Suppressor macrophage treated with lipopolysaccharide for 1 hour (primary cell): ENCODE measurements at places on chromosomes 1 and 21.
A peak's percentile ranks its signal among the peaks of the same experiment; 100 is the strongest.

GRCh38 chr1:113786069-113786468, 26.2 kb downstream of the RSBN1 start:
- no peak for DNase-seq

DNA sequence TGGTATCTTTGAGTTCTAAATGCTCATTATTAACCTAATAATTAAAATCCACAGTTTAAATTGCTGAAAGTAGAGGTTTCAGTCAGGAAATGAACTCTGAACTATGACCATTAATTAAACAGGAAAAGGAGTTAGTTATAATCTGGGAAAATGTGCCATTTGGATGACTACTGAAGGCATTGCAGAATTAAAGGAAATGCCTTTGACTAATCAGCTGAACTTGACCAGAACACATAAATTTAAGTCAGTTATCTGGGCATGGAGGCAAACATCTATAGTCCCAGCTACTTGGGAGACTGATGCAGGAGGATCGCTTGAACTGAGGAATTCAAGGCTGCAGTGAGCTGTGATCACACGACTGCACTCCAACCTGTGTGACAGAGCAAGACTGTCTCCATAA, 31.9 kb downstream of the SLC44A5 start:
- no peak for DNase-seq

GRCh38 chr21:43603641-43604504, 55.4 kb downstream of the HSF2BP start:
- peak; percentile 76 for DNase-seq

DNA sequence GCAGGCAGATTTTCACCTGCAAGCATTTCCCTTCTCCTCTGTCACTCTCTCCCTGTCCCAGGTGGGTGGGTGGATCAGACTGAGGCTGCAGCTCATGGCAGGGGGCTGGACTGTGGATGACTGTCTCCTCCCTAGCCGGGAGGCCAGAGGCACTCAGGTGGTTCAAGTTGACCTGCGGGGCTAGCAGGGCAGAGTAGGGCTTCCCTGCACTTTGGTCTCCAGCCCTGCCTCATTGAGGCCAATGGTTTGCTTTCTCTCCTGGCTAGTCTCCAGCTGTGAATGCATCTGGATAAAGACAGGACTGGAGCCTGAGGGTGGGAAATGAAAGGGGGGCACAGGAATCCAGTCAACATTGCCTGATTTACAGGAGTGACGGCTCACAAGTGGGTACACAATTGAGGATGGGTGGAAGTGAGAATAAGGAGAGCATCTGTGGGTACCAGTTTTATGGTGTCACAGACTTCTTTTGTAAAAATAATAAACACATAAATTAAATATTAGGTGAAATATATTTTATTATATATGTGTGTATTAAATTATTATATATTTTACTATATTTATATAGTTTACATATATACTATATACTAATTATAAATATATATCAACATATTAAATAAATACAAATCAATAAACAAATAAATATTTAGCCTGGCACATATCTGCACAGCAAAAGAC, 25.6 kb downstream of the RUNX1 start:
- DNase-seq, result no peak

DNA sequence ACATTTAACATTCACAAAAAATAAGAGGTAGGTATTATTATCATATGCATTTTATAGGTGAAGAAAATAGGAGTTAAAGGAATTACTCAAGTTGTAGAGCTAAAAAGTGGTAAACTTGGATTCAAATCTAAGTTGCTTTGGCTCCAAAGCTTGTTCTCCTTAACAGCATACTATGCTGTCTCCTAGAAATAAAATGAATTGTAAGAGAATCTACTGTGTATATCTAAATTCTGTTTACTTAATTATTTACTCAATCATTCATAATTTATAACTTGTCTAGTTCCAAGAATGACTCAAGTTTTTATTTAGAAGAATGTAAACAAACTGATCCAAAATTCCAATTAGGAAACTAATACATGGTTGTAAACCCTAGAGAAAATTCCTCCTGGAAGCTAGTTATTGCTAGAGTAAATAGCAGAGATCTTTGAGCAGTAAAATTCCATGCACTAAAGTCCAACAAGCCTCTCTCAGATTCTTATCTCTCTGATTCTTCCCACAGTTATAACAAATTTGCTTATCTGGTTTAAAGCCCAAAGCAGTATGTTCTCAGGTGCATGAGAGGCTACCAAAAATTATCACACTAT, 132.5 kb upstream of the DPT start:
- no peak for DNase-seq

DNA sequence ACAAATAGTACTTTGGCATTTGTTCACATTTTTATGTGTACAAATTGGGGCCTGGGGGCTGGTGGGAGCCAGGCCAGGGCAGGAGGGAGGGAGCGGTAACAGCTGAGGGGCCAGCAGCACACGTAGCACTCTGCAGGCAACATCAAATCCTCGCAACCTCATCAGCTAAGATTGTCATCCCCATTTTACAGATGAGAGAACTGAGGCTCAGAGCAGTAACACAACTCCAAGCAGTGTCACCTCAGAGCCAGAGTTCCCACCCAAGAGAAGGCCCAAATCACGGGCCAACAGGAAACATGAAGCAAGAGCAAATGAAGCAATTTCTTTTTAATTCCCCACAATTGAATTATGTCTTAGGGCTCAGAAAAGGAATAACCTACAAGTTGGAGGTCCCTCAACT, 14.1 kb downstream of the IFFO2 start:
- DNase-seq, result no peak

- DNase-seq, result no peak
These were observed 69.2 kb downstream of the KLHDC7A start for GRCh38 chr1:18549906-18550305.

GRCh38 chr1:12461754-12462153, 156.3 kb downstream of the DHRS3 start:
- no peak for DNase-seq

DNA sequence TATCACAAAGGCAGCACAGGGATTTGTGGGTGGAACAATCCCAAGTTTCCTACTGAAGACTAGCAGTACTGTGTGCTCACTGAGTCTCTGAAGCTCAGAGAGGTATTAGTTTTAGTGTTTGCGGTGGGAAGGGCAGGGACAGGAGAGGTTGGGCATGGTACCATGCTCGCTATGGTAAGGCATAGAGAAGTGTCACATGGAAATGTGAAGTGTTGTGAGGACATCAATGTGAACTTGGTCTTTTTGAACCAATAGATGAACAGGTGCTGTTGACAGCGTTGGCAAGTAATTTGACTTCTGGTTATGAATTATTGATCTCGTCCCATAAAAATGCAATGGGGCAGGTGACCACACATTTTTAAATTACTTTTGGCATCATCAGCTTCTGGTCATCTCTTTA, 55.8 kb upstream of the ADAMTS1 start:
- no peak for DNase-seq

GRCh38 chr1:84540759-84541158, 33.5 kb downstream of the CTBS start:
- no peak for DNase-seq

DNA sequence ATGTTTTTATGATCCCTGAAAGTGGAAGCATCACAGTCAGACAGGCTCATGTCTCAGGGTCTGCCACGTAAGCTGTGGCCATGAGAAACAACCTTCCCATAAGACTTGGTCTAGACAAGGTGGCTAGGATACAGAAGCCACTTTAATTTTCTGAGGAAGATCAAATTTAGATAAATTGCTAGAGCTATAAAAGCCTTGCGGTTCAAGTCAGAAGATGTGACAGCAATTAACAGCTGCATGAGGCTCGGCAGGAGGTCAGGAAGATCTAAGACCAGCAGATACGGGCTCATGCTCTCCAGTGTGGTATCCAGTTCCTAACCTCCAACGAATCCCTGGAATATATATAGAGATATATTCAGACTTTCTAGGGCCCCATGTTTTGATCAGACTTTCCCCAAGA, 577.1 kb downstream of the PLPP3 start:
- no peak for DNase-seq

GRCh38 chr1:22971161-22971560, 1.5 kb downstream of the LACTBL1 start:
- DNase-seq, result no peak
